SJCRH30 (cell line): ENCODE measurements at places on chromosomes 2 and 18. TPM values are rescaled to one million over a fixed set of nuclear protein-coding genes. Genes with fewer than 3 reads are reported as not detected.

DNA sequence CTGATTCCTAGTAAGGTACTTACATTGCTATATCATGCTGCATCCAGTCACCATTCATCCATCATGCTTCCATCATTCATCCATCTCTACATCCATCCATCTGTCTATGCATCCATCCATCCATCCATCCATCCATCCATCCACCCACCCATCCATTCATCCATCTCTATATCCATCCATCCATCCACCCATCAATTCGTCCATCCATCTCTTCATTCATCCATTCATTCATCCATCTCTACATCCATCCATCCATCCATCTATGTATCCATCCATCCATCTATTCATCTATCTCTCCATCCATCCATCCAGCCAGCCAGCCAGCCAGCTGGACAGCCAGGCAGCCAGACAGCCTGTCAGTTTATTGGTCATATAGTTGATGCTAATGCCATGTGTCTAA, 20.7 kb downstream of the PRKCE start:
- H3K4me3 ChIP-seq: no peak overlapping the region
- H3K4me1 ChIP-seq: no peaks in the 10 kb centered on the region; the same call in 1 of the 2 replicates
- H3K27ac ChIP-seq: no peak overlapping the region
- no peaks in the 10 kb centered on the region for H3K36me3 ChIP-seq

- no peak overlapping the region for H3K4me3 ChIP-seq
- H3K4me1 ChIP-seq: no peaks in the 10 kb centered on the region
Measured at GRCh38 chr18:56083097-56083521, 495.1 kb upstream of the TCF4 start.

The KIAA1328 gene
- total RNA-seq: 3.3 and 5.5 TPM in 2 replicates

DNA sequence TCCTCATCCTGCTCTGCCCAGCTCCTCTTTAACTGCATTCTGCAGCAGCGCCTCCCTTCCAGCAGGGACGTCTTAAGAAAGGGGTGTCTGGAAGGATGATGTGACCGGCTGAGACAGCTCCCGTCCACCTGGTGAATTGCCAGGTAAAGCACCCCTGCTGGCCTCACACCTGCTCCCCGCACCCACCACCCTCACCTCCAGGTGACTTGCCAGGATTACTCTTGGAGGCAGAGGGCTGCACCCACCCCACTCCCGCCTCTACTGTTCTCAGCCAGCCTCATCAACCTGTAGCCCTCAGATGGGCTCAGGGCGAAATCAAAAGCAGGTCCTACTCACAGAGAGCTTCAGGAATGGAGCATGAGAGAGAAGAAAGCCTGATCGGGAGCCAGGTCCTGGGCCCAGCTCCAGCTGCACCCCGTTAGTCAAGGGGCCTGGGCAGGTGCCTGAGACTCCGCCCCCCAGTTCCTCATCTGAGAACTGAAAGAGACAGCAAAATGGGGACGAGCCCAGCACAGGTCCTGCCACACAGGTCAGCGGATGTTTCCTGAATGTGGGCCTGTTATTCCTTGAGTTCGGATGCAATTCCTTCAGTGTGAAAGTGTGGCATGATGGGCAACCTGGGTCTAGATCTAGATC, 5.6 kb downstream of the ADRA2B start:
- H3K27ac ChIP-seq: no peak overlapping the region
- no peaks in the 10 kb centered on the region for H3K27me3 ChIP-seq
- no peak overlapping the region for H3K4me3 ChIP-seq
- H3K4me1 ChIP-seq: peaks cover 23% of the 10 kb centered on the region
- no peaks in the 10 kb centered on the region for H3K36me3 ChIP-seq

DNA sequence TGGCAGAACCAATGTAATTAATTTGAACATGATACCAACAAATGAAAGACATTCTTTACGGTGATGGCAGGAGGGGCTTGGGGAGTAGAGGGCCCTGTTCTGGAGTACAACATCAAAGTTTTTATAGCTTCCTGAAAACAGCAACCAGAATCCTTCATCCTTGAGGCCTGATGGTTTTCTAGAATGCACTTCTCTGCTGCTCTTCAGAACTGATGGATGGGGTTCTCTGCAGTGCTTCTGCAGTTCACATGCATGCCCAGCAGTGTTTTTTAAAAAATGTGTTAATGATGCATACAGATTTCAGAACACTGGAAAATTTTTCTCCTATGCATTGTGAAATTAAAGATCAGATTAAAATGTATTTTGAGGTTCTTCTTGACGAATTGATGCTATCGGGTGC, 2.5 kb downstream of the LTBP1 start:
- H3K36me3 ChIP-seq: no peaks in the 10 kb centered on the region
- no peak for DNase-seq
- no peaks in the 10 kb centered on the region for H3K27me3 ChIP-seq
- no peak overlapping the region for H3K4me3 ChIP-seq
- no peak overlapping the region for H3K27ac ChIP-seq

DNA sequence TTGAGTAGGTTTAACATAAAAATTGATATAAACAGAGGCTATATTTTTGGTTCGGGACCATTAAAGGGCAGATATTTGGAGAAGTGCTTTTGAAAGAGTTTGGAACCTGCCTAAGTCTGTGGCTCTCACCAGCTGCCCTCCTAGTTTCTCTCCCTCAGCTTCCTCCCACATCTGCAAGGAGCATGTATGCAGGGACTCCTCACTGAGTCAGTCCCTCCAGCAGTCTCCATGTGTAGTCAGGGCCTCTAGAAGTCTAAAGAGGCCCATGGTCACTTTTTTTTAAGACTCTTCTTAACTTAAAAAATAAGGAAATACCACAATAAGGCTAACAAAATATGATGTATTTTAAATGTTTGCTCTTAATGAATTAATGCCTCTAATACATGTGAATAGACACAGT, 220.0 kb upstream of the TANK start:
- H3K27me3 ChIP-seq: no peaks in the 10 kb centered on the region
- H3K4me3 ChIP-seq: no peak overlapping the region
- H3K36me3 ChIP-seq: no peaks in the 10 kb centered on the region
- H3K27ac ChIP-seq: no peak overlapping the region
- no peak for DNase-seq

GRCh38 chr2:200199576-200200263, 106.8 kb upstream of the SPATS2L start:
- no peaks in the 10 kb centered on the region for H3K27me3 ChIP-seq
- H3K36me3 ChIP-seq: no peaks in the 10 kb centered on the region
- H3K27ac ChIP-seq: peak overlapping the region; percentile 81
- peaks cover 19% of the 10 kb centered on the region for H3K4me1 ChIP-seq
- peak; percentile 93 for DNase-seq

GRCh38 chr2:209463835-209464234, 40.0 kb downstream of the MAP2 start:
- no peak overlapping the region for H3K4me3 ChIP-seq
- H3K27me3 ChIP-seq: no peaks in the 10 kb centered on the region
- peaks cover 2% of the 10 kb centered on the region for H3K4me1 ChIP-seq
- DNase-seq: no peak
- H3K36me3 ChIP-seq: no peaks in the 10 kb centered on the region
- H3K27ac ChIP-seq: no peak overlapping the region

The PIEZO2 gene
- total RNA-seq: 0.32 and 0.79 TPM in 2 replicates

DNA sequence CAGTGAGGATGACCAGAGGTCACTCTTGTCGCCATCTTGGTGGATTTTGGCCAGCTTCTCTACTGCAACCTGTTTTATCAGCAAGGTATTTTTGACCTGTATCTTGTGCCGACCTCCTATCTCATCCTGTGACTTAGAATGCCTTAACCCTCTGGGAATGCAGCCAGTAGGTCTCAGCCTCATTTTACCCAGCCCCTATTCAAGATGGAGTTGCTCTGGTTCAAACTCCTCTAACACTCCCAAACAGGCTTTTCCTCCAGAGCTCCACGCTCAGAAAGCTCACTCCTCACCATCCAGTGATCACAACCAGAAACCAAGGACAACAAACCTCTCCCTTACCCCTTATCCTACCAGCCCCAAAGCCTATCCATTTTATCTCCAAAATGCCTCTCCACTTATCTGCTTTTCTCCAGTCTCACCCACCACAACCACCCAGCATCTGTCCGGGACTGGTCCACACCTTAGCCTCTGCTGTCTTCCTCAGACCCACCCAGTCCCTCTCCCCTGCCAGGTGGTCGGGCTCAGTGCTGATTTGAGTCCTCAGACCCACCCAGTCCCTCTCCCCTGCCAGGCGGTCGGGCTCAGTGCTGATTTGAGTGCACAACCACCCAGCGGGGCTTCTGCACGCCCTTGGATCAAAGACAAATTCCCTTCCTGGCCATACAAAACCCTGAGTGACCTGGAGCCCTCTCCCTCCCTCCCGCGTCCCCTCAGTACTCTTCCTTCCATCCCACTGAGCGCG, 11.7 kb upstream of the SMAD7 start:
- no peaks in the 10 kb centered on the region for H3K36me3 ChIP-seq
- H3K27me3 ChIP-seq: no peaks in the 10 kb centered on the region
- no peak for DNase-seq
- no peak overlapping the region for H3K4me3 ChIP-seq
- no peak overlapping the region for H3K27ac ChIP-seq

The KLHL29 gene
- total RNA-seq: 30.8 and 34.1 TPM in 2 replicates

DNA sequence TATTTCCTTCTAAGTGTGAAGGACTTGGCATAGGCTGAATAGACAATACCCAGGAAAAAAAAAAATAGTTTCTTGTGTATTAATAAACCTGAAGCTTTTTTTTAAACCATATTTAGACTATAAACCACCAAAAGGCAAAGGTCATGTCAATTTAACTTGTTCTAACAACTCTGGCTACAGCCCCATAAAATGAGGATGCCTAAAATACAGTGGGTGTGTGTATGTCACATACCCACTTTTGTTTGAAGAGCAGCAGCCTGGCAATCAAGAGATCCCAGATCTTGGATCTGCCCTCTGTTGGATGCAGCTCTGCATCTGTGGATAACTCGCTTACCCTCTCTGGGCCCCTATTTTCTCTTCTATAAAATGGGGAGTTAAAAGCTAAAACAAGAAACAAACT, 65.4 kb downstream of the SATB2 start:
- H3K36me3 ChIP-seq: peaks cover 8% of the 10 kb centered on the region
- H3K4me1 ChIP-seq: peaks cover 9% of the 10 kb centered on the region
- no peak overlapping the region for H3K27ac ChIP-seq
- H3K4me3 ChIP-seq: no peak overlapping the region
- DNase-seq: no peak

- DNase-seq: no peak
- H3K4me1 ChIP-seq: peaks cover 19% of the 10 kb centered on the region
- H3K27me3 ChIP-seq: no peaks in the 10 kb centered on the region
Measured at GRCh38 chr2:33236482-33237385, 239.7 kb upstream of the RASGRP3 start.

- no peak overlapping the region for H3K4me3 ChIP-seq
- DNase-seq: no peak
- no peak overlapping the region for H3K27ac ChIP-seq
- H3K27me3 ChIP-seq: no peaks in the 10 kb centered on the region
- no peaks in the 10 kb centered on the region for H3K4me1 ChIP-seq
Measured at GRCh38 chr2:57111531-57111930, 927.7 kb downstream of the CCDC85A start.

GRCh38 chr2:88811233-88811632, 119.8 kb downstream of the RPIA start:
- H3K4me1 ChIP-seq: no peaks in the 10 kb centered on the region
- no peak overlapping the region for H3K4me3 ChIP-seq
- H3K27ac ChIP-seq: no peak overlapping the region

The PROM2 gene
- 0.05 and 0.57 TPM in 2 replicates for total RNA-seq
